MM.1S (cell line): ENCODE measurements at places on chromosomes 5 and 9.

DNA sequence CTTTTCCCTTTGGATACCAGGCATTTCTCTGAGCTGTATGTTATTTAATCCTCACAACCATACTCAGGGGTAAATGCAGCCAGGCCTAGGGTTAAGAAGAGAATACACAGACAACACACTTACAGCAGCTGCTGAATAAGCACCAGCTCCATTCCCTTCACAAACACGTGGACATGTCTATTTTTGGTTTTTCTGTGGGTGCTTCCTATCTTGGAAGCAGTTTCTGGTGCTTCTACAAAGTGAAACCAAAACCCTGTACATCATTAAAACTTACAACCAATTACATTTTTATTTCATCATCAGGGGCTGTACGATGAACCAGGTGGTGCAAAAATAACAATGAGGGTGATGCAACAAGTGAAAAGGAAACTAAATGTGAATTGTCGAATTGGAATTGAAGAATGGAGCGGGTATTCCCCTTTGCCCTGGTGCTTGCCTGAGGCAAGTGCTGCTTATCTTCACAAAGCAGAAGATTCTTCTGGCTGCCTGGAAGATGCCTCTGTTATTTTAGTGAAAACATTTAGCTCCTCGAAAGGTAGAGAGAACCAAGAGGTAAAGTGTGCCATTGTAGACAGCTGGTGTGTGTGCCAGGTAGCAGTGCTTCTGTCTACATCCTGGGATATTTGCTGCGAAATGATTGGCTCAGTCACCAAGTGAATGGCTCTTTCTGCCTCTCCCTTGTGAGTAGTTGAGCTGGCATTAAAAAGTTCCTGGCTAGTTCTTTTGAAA, 18.6 kb upstream of the IFNB1 start:
- peak; percentile 70 for DNase-seq

- peak; percentile 28 for DNase-seq
Measured at GRCh38 chr9:137619240-137620047, 639 bp downstream of the EHMT1 start.

- no peak for DNase-seq
Measured at GRCh38 chr5:163624431-163624830, 119.0 kb downstream of the MAT2B start.

DNA sequence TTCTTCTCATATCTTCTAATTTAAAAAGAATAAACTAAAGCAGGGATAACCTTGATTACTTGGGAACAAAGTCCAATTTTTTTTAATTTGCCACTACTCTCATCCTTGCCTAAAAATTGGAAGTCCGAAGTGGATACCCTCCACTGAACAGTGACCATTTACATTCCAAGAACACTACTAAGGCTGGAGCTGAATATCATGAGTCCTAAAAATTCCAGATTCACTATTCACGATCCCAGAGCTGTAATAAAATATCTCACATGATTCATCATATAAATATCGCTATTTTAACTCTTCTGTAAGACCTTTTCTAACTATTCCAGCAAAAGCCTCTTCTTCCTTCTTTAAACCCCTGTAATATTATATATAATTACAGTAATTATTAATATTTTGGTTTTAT, 57.4 kb downstream of the ATPSCKMT start:
- DNase-seq: no peak

DNA sequence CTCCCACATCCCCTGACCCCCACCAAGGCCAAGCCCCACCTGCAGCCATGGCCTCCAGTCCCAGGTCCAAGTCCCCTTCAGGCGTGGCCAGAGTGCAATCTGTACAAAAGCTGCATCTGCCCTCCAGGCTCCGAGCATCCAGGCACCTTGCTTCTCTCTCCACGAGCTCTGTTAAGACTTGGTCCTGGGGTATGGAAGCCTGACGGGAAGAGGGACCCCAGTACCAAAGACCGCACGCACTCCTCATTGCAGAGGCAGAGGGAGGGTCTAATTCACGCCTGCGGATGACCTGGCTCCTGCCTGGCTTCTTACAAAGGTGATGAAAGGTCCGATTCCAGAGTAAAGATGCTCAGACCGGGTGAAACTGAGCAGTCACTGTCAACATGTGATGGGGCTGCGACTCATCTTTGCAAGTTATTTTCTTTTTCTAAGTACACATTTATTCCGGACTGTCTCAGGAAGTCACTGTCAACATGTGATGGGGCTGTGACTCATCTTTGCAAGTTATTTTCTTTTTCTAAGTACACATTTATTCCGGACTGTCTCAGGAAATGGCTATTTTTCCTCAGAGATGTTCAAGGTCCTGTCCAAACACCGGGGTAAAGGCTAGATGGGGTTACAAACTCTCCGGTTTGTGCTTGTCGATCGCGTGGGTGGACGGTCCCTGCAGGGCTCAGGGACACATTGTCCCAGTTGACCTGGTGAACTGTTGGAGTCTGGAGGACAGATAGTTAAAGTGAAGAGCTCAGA, 252.0 kb upstream of the IRX4 start:
- no peak for DNase-seq

- no peak for DNase-seq
Measured at GRCh38 chr5:115589043-115589442, 13.2 kb downstream of the TICAM2 start.

DNA sequence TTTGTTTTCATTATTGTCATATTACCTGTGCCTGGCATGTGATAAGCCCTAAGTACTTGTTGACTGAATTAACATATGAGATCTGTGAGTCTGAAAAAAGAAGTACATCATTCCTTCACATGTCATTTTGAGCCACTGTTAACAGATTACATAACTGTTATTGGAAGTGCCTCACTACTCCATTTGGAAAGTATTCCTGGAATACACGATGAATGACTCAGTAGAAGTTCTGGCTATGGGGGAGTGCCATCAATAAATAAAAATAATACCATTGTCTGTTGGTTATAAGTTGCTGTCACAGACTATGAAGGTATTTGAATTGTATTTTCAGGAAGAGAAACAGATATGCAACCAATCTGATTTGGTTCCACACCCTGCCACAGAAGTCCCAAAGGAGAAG, 12.9 kb downstream of the NIPSNAP3B start:
- no peak for DNase-seq

GRCh38 chr5:111256128-111256527, 31.9 kb downstream of the CAMK4 start:
- no peak for DNase-seq

- DNase-seq: no peak
Measured at GRCh38 chr9:103431809-103432208, 436.7 kb downstream of the CYLC2 start.

DNA sequence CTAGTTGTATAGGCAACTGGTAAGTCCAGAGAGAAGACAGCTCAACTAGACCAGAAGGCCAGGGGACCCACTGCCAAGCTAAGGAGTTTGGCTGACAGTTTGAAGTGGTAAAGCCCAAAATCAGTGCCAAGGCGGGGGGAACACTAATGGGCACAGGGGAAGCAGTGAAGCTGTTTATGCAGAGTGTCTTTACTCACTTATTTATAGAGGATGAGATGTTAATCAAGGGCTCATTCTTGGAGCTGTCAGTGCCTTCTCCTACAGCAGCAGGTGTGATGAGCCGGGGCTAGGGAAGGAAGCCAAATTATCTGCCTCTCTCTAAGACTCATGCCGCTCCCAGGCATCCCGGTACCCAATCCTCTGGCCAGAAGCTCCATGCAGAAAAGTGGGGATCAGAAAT, 75.2 kb upstream of the GALNT10 start:
- no peak for DNase-seq

DNA sequence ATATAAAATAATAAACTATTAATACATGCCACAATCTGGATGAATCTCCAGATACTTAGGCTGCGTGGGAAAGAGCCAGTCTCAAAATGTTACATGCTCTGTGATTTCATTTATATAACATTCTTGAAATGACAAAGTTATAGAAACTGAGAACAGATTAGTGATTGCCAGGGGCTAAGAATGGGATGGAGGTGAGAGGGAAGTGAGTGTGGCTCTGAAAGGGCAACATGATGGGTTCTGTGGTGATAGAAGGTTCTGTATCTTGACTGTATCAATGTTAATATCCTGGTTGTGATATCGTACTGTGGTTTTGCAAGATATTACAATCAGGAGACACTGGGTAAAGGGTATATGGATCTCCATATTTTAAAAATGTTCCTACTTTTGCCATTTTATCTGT, 50.7 kb downstream of the SPEF2 start:
- DNase-seq: no peak

- DNase-seq: no peak
Measured at GRCh38 chr5:59275510-59276324, 617.8 kb downstream of the PDE4D start.

DNA sequence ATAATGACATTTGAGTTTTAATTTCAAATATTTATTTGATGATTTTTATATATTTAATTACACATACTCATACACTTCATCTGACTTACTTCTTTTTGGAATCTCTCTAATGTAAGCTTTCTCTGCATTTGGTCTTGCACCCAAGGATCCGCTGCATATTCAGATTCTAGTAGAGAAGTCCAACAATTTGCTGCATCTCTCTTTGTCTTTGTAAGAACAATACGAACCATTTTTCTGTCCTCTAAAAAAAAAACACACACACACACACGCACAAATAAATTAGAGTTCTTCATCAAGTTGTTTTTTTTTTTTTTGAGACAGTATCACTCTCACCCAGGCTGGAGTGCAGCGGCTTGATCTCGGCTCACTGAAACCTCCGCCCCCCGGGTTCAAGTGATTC, 3.1 kb downstream of the NUDCD2 start:
- no peak for DNase-seq

DNA sequence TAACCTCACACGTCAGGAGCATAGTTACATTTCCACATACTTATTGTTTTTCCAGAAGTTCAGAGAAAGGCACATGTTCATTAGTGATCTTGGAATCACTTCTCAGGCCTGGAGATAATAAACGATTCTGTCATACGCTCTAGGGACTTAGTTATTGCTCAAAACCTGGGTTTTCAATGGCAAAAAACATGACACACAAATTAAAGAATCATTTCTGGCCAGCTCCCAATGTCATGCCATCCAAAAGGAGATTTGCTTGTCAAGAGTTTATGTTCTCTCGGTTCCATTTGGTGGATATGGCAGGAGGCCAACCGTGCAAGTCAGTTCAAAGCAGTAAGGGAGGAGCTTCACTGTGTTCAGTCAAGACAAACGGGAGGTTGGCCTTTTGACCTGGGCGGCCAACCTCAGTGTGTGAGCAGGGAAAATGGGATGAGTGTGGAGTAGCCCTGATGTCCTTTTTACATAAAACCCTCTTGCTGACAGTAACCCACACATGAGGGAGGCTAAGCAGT, 123.4 kb downstream of the NXNL2 start:
- no peak for DNase-seq

- DNase-seq: no peak
Measured at GRCh38 chr9:86035827-86036440, 63.4 kb downstream of the GOLM1 start.

DNA sequence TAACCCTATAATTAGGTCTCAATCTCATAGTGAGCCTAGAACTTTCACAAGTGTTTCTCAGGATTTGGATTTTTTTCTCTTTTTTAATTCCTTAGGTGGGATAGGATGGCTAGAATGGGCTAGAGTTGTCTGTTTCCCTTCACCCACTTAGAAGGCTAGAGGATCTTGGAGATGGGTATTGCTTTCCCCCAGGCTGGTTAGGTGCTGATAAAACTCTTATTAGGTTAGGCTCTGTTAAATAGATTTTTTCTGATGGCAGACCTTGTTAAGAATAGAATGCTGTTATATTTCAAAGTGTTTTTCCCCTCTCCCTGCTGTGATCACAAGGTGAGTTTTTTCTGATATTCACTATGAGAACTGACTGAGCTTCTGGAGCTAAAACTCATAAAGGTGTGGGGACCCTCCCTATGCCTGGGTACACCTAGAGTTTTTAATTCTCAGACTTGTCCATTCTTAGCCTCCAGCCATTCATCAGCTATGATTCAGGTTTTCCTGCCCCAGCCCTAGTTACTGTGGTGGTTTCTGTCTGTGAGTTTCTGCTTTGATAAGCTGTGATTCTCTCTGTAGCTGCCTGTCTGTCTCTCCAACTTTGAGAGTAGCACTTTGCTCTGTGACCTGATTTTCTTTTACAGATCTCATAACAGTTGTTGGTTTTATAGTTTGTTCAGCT, 132.4 kb downstream of the HACD4 start:
- DNase-seq: no peak

DNA sequence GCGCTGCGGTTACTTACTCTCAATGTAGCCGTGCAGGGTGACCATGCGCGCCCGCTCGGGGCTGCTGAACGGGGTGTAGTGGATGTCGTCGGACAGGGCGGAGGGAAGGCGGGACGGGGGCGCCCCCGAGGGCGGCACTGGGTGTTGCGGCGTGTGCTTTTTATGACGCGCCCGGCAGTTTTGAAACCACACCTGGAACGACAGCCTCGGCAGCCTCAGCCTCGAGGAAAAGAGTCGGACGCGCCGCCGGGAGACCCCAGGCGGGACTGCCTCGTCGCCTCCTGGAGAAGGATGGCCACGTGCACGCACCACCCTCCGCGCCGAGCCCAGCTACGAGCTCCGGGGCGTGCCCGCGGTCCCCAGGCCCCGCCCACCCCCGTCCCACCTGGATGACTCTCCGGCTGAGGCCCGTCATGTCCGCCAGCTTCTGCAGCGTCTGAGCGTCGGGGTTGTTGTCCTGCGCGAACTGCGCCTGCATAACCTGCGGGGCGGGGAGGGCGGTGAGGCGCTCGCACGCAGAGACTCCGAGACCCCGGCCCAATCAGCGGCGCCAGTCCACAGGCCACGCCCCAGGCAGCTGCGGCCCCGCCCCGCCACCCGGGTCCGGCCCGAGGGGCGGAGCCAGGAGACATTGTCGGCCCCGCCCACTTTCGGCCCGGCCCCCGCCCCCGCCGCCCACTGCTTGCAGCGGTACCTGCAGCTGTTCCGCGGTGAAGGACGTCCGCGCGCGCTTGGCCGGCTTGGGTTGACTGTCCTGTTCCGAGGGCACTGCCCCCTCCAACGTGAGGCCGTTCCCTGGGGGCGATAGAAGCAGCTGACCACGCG, 15.0 kb downstream of the LHX6 start:
- peak; percentile 71 for DNase-seq

DNA sequence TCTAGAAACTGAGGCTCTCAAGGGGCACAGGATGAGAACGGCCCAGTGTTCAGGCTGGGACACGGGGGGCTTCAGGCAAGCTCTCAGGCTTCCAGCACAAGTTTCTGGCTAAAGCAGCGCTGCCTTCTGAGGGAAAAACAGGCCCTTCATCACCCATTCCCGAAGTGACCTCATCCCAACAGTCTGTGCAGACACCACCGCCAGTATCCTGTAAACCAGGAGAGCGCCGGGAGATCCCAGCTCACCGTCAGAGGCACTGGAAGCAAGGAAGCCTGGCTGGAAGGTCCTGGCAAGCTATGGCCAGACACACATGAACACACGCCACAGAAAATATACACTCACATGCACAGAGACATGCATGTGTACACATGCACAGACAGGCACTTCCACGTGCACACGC, 8.8 kb downstream of the SLC12A7 start:
- no peak for DNase-seq

GRCh38 chr5:103505581-103506305, 56.8 kb downstream of the NUDT12 start:
- no peak for DNase-seq

- no peak for DNase-seq
Measured at GRCh38 chr9:121454972-121455371, 44.7 kb downstream of the GGTA1 start.

GRCh38 chr9:35798658-35799374, 7.4 kb downstream of the NPR2 start:
- DNase-seq: peak; percentile 43
